ENCODE measurements at places on chromosomes 6 and 20. TPM values are rescaled to one million over a fixed set of nuclear protein-coding genes. Genes with fewer than 3 reads are reported as not detected.

The NKX2-2 gene
- 0.15 TPM for polyA plus RNA-seq

The FLOT1 gene
- 115 TPM for polyA plus RNA-seq

The ARFGEF3 gene
- polyA plus RNA-seq = 5.8 TPM

The TUBB1 gene
- polyA plus RNA-seq = 4.2 TPM

The PREX1 gene
- 26.4 TPM for polyA plus RNA-seq

The RAE1 gene
- polyA plus RNA-seq = 50.4 TPM

The SAPCD1 gene
- polyA plus RNA-seq = 6.9 TPM

The COL21A1 gene
- 160 TPM for polyA plus RNA-seq

GRCh38 chr6:97405818-97406409 lies 122.9 kb upstream of the MMS22L start:
- H3K4me3 ChIP-seq = no peak overlapping the region
- DNase-seq = no peak
- no peaks in the 10 kb centered on the region for H3K27me3 ChIP-seq
- H3K4me1 ChIP-seq = no peaks in the 10 kb centered on the region
- no peaks in the 10 kb centered on the region for H3K36me3 ChIP-seq
- no peak overlapping the region for H3K27ac ChIP-seq

DNA sequence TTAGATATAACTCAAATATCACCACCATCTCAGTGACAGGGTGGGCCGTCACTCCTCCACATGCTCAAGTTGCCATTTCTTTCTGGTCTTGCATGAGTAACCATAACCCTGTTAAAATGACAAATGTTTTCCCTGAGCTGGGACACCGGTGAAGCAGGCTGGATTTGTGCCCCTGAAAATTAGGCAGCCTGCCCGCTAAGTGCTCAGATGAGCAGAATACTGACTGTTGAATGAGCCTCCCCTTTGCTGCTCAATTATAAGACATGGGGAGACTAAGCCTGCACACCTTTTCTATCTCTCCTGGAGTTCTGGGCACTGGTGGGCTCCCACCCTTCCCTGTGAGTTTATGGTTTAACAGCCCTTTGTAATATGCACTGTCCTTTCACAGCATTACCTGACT lies 161.8 kb downstream of the SLC24A3 start:
- H3K27ac ChIP-seq = no peak overlapping the region
- no peak overlapping the region for H3K4me3 ChIP-seq
- no peaks in the 10 kb centered on the region for H3K4me1 ChIP-seq
- DNase-seq = no peak

GRCh38 chr6:161496941-161497340 lies 223.1 kb upstream of the AGPAT4 start:
- DNase-seq = no peak
- no peaks in the 10 kb centered on the region for H3K36me3 ChIP-seq
- no peaks in the 10 kb centered on the region for H3K4me1 ChIP-seq
- no peak overlapping the region for H3K4me3 ChIP-seq
- H3K27me3 ChIP-seq = no peaks in the 10 kb centered on the region

GRCh38 chr6:136015531-136015930 lies 164.0 kb downstream of the PDE7B start:
- H3K4me1 ChIP-seq = peaks cover 9% of the 10 kb centered on the region
- no peak overlapping the region for H3K27ac ChIP-seq
- DNase-seq = no peak
- H3K27me3 ChIP-seq = no peaks in the 10 kb centered on the region
- H3K36me3 ChIP-seq = no peaks in the 10 kb centered on the region

- H3K27me3 ChIP-seq = no peaks in the 10 kb centered on the region
- no peak overlapping the region for H3K27ac ChIP-seq
- no peak for DNase-seq
Measured at GRCh38 chr20:51437182-51437924, 105.2 kb downstream of the NFATC2 start.

- H3K4me3 ChIP-seq = no peak overlapping the region
- no peaks in the 10 kb centered on the region for H3K4me1 ChIP-seq
- peaks cover 13% of the 10 kb centered on the region for H3K36me3 ChIP-seq
- no peak overlapping the region for H3K27ac ChIP-seq
- DNase-seq = no peak
Measured at GRCh38 chr6:20744911-20745557, 210.8 kb downstream of the CDKAL1 start.

- no peak overlapping the region for H3K4me3 ChIP-seq
- no peak overlapping the region for H3K27ac ChIP-seq
- no peaks in the 10 kb centered on the region for H3K4me1 ChIP-seq
- no peak for DNase-seq
Measured at GRCh38 chr6:19322691-19323485, 514.3 kb upstream of the ID4 start.

- no peaks in the 10 kb centered on the region for H3K4me1 ChIP-seq
- H3K27ac ChIP-seq = no peak overlapping the region
- H3K4me3 ChIP-seq = no peak overlapping the region
Measured at GRCh38 chr20:17177341-17177740, 49.5 kb upstream of the PCSK2 start.

GRCh38 chr6:148251891-148252290 lies 90.7 kb upstream of the SASH1 start:
- no peak overlapping the region for H3K4me3 ChIP-seq
- no peak for DNase-seq
- H3K27me3 ChIP-seq = no peaks in the 10 kb centered on the region
- H3K36me3 ChIP-seq = no peaks in the 10 kb centered on the region

DNA sequence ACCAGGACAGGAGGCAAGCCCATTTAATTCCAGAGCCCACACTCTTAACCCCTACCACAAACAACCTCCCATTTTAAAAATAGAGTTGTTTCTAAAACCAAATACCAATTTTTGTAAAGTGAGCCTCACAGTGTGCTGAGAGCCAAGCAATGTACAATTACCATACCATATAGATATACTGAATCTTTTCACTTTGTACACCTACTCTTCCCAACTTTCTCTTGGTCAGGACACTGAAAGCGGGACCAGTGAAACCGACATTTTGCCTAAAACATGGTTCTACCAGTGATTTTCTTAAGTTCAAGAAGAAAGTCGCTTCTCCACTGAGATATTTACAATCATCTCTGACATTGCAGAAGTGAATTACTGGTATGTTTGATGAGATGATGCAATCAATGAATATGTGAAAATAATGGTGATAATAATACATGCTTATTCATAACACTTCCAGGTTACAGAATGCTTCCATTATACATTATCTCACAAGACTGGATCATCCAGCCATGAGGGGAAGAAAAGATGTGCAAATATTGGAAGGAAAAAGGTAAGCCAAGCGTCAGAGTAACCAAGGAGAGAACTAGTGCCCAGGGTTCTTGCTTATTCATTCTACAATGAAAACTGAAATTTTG lies 74.1 kb downstream of the HIVEP2 start:
- H3K4me3 ChIP-seq = no peak overlapping the region
- no peaks in the 10 kb centered on the region for H3K36me3 ChIP-seq
- H3K27me3 ChIP-seq = no peaks in the 10 kb centered on the region
